Natural killer cell treated with Interleukin-12 subunit alpha and Interleukin-12 subunit beta and Interleukin-15 and Interleukin-18, amount 100 ng/mL, for 72 hours (primary cell): ENCODE measurements at places on chromosomes 2 and 18. TPM values are rescaled to one million over a fixed set of nuclear protein-coding genes. Genes with fewer than 3 reads are reported as not detected.

- no peak for DNase-seq
Observed at GRCh38 chr2:37782721-37783371, 111.4 kb upstream of the CDC42EP3 start.

- no peak for DNase-seq
Observed at GRCh38 chr2:221569871-221570270, 2.2 kb downstream of the EPHA4 start.

- DNase-seq: no peak
Observed at GRCh38 chr2:27672723-27673486, 9.2 kb downstream of the SLC4A1AP start.

DNA sequence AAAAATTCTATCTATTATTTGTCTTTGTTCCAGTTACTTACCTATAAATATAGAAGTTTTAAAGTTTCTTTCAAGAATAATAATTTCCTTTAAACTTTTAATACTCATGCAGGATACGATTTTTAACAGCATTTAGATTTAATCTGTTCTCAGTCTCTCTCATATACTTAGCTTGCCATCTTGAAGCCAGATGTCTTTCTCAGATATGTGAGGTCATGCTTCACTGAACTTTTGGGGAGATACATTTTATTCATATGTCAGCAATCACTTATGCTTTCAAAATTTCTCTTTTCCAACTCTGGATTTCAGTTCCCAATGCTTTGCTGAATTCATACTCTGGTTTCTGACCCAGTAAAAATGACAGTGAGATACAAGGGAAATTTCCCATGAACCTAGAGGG lies 66.5 kb upstream of the CCDC178 start:
- DNase-seq: no peak

- DNase-seq: no peak
Observed at GRCh38 chr2:235286622-235287374, 207.0 kb upstream of the AGAP1 start.

DNA sequence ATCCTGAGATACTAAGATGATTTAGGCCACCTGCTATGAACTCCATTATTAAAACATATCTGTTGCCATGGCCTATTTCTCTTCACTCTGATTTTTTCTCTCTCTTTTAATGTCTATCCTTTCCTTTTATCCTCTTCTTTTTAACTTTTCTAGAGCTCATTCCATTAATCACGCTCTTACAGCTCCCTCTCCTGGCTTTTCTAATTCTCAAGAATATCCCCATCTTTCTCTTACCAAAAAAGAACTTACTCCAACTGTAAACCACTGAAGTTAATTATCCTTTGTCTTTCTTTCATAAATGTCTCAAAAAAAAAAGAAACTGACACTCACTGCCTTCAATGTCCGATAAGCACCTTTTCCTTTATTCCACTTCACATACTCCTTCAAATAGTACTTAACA lies 7.9 kb downstream of the PPP3R1 start:
- DNase-seq: no peak

GRCh38 chr2:225995796-225996461 lies 596.4 kb downstream of the NYAP2 start:
- no peak for DNase-seq

- no peak for DNase-seq
Observed at GRCh38 chr2:67290451-67291290, 106.5 kb upstream of the ETAA1 start.

- DNase-seq: no peak
Observed at GRCh38 chr18:48818329-48819254, 132.2 kb downstream of the SMAD7 start.

DNA sequence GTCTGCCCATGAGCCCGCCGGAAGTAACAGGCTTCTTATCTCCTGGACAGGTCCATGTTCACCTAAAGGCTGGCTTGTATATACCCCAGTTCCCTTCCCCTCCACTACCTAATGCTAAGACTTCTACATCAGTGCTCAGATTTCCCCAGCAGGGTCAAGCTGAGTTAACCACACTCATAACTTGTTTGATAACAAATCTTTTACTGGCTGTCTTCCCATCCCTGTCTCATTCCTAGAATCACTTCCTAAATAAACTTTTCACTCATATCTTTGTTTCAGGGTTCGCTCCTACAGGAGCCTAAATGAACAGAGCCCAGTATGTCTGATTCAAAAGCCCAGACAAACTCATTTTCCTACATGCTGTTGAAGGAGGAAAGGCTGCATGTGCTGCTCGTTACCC lies 94.0 kb upstream of the SOX11 start:
- no peak for DNase-seq

GRCh38 chr2:183242937-183243336 lies 118.7 kb downstream of the NUP35 start:
- no peak for DNase-seq

GRCh38 chr2:5673145-5674025 lies 18.8 kb upstream of the SOX11 start:
- DNase-seq: no peak

GRCh38 chr2:144914113-144914512 lies 394.2 kb upstream of the ZEB2 start:
- DNase-seq: no peak

SLC30A3 gene
- not detected for total RNA-seq

ALK gene
- not detected for total RNA-seq

SMYD5 gene
- total RNA-seq: 47.1 TPM

SP110 gene
- total RNA-seq: 71.5 TPM
